ENCODE measurements at places on chromosomes 12 and 14.

GRCh38 chr12:89185181-89185580 lies 167.1 kb downstream of the DUSP6 start:
- DNase-seq, result no peak

DNA sequence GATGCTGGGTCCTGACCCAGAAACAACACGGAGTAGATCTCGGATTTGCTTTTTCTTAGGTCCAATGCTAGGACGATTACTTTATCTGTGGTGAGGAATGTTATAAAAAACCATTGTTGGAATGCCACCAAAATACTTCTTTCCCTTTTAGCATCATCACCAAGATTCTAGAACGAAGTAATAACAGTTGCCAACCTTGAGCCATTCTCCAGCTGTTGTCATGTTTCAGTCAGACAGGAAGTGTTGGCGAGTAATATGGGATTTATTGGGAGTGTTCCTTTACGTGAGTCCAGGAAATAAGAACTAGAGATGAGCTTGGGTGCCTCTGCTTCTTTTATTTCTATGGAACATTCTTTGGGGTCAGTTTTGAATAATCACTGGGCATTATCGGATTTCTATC lies 892.9 kb downstream of the DIO2 start:
- DNase-seq, result no peak

- no peak for DNase-seq
Measured at GRCh38 chr14:34407951-34408350, 54.1 kb downstream of the SPTSSA start.

DNA sequence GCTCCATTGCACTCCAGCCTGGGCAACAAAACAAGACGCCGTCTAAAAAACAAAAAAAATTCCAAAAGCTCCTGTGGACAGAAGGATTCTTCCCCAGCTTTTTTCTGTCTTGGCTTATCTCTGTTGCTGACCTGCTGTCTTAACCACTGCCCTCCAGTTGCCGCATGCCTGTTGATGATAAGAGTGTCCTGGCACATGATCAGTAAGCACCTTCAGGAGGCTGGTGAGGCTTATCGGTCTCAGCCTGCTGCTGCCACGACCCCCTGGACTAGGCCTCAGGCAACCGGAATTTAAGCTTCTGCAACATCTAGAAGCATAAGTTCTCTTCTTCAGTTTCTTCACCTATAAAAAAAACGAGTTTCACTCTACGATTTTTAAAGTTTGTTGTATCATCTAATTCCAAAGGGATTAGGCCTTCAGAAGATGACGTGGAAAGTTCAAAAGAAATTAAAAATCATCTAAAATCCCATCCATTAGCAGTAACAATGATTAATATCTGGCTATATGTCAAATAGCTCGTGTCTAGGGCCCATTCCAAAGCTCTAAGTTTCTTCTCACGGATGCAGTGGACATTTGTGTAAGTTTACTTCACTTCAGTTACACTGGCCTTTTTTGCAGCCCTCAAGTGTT lies 46.4 kb downstream of the RESF1 start:
- no peak for DNase-seq

GRCh38 chr14:22305607-22306006 lies 283.4 kb downstream of the DAD1 start:
- DNase-seq, result no peak

Data from MG63 (cell line).